ENCODE measurements at places on chromosomes 13 and 19.
A peak's percentile ranks its signal among the peaks of the same experiment; 100 is the strongest.

- peak; percentile 55 for DNase-seq
Observed at GRCh38 chr13:99418103-99418842, 83.0 kb upstream of the TM9SF2 start.

DNA sequence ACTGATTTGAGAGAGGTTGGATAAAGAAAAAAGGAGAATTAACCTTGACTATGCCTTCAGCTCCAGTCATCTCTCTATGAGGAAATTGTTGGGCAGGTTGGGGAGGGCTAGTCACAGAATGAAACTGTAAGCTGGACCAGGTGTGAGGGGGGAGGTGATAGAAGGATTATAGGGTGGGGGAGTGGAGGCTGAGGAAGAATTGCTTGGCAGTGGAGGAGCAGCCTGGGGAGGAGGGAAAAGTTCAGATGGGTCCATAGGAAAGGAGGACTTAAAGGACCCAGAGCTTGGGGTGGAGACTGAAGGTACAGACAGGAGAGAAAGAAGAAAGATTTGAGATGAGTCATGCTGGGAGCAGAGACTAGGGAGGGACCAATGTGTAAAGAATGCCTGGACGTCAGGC is 8.2 kb upstream of the ZNF431 start:
- DNase-seq, result no peak

GRCh38 chr13:32036757-32037156 is 5.2 kb downstream of the FRY start:
- DNase-seq, result no peak

DNA sequence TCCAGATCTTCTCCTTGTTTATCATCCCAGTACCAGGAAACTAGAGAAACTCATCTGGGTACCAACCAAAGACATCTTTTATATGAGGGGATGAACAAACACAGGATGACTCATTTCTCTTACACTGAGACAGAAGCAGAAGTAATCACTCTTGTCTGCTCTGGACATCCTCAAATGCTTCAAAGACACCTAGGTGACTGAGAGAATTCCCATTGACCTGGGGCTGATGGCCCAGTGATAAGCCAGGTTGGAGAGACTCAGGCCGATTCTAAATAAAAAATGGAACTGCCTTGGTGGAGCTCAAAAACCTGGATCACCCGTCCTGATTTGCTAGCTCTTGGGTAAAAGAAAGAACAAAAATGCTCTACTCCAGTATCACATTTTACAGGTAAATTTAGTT is 182.2 kb downstream of the ZNF486 start:
- no peak for DNase-seq

GRCh38 chr13:46629811-46630413 is 76.9 kb downstream of the LRCH1 start:
- no peak for DNase-seq

DNA sequence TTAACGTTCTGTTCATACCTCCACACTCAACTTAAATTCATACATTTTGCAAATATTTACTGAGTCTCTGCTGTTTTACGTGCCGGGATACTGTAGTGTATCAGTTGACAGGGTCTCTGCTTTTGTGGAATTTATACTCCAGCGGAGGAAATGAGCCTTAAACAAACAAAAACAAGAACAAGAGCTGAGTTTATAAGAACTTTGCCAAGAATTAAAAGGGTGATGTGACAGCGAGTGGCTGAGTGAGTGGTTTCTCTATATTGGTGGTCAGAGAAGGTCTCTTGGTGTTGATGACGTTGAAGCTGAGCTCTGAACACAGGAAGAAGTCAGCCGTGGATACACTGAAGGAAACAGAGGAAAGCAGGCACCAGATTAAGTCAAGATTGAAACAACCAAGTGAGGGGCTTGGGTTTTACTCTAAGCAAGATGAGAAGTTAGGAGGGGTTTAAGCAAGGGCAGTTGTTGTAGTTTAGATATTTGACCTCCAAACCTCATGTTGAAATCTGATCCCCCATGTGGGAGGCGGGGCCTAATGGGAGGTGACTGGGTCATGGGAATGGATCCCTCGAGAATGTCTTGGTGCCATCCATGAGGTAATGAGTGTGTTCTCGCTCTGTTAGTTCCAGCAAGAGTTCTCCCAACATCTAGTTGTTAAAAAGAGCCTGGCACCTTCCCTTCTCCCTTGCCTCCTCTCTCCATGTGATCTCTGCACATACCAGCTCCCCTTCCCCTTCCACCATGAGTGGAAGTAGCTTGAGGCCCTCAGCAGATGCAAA is 248.3 kb downstream of the DCLK1 start:
- DNase-seq, result no peak

DNA sequence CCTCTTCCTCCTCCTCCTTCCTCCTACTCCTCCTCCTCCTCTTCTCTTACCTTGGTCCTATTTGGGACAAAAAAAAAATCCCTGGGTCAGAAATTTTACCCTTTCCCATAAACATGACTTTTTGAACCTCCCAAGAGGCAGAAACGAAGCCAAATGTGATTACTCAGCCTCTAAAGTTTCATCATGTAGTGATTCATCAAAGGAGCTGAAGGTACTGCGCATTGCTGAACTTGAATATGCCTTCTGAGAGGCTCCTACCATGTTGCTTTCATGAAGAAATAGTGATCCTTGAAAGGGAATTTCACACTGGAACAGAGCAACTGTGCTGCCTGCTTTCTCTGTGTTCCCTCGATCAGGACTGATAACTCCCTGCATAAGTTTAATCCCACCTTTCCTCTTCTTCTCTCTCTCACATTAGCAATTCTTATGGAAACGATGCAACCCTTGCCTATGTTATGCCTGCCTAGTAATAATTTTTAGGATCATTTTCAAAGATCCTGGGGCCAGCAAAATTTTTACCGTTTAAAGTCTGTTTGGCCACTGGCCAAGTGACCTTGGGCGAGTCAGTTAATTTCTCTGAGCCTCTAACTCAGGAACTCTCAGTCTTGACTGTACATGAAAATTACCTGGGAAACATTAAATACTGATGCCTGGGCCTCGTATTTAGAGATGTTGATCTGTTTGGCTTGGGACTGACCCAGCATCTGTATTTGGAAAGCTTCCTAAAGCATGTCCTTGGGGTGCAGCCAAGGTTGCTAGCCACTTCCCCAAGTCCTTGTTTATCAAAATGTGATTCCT is 149.5 kb downstream of the DCT start:
- no peak for DNase-seq

GRCh38 chr19:16268676-16269319 is 55.8 kb upstream of the KLF2 start:
- DNase-seq, result no peak

- no peak for DNase-seq
Observed at GRCh38 chr13:61144301-61144700, 271.3 kb downstream of the PCDH20 start.

GRCh38 chr13:41905600-41906254 is 55.2 kb downstream of the VWA8 start:
- no peak for DNase-seq

GRCh38 chr13:97913206-97913605 is 40.3 kb upstream of the IPO5 start:
- no peak for DNase-seq

GRCh38 chr13:110525328-110526319 is 35.9 kb downstream of the RAB20 start:
- DNase-seq, result no peak

DNA sequence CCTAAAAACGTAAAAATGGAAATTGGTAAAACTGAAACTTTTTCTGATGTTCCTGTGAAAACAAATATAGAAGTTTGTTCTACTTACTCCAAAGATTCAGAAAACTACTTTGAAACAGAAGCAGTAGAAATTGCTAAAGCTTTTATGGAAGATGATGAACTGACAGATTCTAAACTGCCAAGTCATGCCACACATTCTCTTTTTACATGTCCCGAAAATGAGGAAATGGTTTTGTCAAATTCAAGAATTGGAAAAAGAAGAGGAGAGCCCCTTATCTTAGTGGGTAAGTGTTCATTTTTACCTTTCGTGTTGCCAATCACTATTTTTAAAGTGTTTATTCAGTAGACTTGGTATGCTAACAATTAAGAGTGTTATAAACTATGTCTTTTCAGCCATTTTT is 25.6 kb downstream of the BRCA2 start:
- DNase-seq, result no peak

GRCh38 chr19:6021878-6022569 is 44.1 kb upstream of the RANBP3 start:
- peak; percentile 66 for DNase-seq

DNA sequence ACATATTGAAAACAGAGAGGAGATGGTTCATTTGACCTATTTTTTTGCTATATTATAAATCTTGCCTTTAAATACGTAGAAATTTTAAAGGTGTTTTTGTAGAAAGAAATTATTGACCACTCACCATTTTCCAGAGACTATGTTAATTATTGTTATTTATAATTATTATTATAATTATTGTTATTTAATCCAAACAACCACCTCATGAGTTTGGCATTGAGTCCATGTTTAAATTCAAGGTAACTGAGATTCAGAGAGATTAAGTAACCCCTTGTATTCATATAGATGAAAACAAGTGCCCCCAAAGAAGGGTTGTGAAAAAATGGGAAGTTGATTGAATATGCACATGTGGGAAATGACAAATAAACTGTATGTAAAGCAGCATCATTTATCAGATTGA is 692.5 kb upstream of the MIR17HG start:
- DNase-seq, result no peak

GRCh38 chr13:31946091-31946770 is 85.3 kb upstream of the FRY start:
- no peak for DNase-seq

DNA sequence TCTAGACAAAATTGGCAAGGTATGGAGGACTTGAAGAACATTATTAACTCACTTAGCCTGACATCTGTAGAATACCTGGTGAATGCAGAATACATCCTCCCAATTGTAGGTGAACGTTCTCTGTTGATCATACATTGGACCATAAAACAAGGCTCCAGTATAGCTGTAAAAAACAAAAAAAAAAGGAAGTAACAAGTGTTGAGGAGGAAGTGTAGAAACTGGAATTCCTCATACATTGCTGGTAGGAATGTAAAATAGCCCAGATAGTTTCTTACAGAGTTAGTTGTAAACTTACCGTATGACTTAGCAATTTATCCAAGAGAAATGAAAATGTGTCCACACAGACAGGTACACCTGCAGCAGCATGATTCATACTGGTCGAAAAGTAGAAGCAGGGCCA is 44.8 kb downstream of the TSSK6 start:
- DNase-seq, result no peak

DNA sequence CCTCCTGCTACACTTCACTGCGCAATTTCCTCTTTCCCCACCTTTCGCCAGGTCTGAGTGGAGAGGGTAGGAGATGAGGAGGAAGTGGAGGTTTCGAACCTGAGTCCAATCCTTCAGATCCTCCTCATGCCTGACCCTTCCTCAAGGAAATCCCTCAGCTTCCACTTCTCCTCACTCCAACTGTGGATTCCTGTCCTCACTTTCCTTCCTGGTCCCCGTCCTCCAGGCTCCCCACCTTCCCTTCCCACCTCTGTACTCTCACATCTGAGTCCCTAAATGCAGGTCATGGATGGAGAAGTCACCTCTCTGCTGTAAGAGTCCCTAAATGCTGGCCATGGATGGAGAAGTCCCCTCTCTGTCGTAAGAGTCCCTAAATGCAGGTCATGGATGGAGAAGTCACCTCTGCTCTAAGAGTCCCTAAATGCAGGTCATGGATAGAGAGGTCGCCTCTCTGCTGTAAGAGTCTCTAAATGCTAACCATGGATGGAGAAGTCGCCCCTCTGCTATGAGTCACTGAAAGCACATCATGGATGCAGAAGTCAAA is 3.1 kb downstream of the TMEM86B start:
- no peak for DNase-seq

GRCh38 chr13:112637017-112637801 is 49.3 kb upstream of the TUBGCP3 start:
- no peak for DNase-seq

- DNase-seq, result no peak
Observed at GRCh38 chr13:93535251-93535650, 308.6 kb downstream of the GPC6 start.

- DNase-seq, result no peak
Observed at GRCh38 chr19:53531457-53531856, 6.5 kb upstream of the ZNF331 start.

DNA sequence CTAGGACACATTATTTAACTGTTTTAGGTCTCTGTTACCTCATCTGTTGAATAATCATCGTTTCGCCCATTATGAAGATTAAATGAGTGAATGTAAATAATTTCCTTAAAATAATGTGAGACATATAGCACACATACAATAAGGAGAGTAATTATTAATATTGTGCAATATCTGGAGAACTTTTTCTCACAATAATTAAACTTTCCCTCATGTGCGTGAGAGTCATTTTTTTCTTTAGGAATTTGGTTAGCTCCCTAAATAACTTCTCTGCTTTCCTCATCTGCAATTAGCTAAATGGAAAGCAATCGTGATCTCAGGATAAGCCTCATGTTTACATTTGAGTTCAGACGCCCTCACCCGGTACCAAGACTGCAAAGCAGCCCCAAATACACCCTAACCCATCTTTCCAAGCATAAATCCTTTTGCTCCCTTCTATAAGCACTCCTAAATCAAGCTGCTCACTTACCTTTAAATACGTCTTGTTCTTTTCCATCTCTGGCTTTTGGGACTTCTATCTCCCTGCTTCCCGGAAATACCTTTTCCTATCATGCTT is 78.8 kb downstream of the MZT1 start:
- DNase-seq, result no peak

GRCh38 chr13:30991184-30991583 is 58.7 kb downstream of the TEX26 start:
- DNase-seq, result no peak

DNA sequence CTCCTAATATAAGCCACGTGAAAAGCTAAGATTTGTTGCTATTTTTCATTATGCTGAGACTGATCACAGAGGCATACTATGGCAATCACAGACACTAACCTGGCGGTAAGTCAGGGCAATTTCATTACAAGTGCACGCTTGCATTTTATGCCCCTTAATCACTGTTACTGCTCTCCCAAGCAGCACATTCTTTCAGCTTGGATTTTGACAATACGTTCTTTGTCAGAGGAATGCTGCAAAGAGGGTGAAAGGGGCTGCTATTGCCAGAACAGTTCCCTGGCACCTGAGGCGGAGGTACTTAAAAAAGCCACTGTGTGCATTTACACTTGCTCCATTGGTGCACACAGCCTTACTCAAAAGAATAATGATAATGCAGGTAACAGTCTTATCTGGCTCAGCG is 346.6 kb downstream of the RFC3 start:
- no peak for DNase-seq

GRCh38 chr13:45711951-45712350 is 9.8 kb downstream of the CBY2 start:
- DNase-seq, result no peak

- no peak for DNase-seq
Observed at GRCh38 chr13:97761796-97762540, 191.5 kb upstream of the IPO5 start.

GRCh38 chr13:110592665-110593064 is 22.7 kb upstream of the NAXD start:
- DNase-seq, result no peak

- DNase-seq, result no peak
Observed at GRCh38 chr13:51624207-51624606, 39.9 kb downstream of the WDFY2 start.

DNA sequence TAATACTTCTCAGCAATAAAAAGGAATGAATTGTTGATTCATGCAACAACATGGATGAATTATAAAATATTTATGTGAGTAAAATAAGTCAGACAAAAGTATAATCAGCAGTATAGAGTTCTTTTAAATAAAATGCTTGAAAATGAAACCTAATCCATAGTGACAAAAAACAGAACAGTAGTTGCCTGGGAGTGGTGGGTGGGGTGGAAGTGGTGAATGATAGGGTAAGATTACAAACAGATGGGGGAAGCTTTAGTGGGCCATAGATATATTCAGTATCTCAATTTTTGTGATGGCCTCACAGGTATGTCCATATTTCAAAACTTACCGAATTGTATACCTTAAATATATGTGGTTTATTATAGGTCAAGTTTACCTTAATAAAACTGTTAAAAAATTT is 124.9 kb upstream of the UBL3 start:
- no peak for DNase-seq

Measured in activated naive CD4-positive, alpha-beta T cell treated with anti-CD3 and anti-CD28 coated beads, Interleukin-2, amount 50 U/mL, for 72 hours (primary cell).